ENCODE measurements at places on chromosomes 2 and 18.
A peak's percentile ranks its signal among the peaks of the same experiment; 100 is the strongest.

GRCh38 chr18:21760321-21760720 is 19.7 kb downstream of the MIB1 start:
- peak; percentile 8 for DNase-seq

DNA sequence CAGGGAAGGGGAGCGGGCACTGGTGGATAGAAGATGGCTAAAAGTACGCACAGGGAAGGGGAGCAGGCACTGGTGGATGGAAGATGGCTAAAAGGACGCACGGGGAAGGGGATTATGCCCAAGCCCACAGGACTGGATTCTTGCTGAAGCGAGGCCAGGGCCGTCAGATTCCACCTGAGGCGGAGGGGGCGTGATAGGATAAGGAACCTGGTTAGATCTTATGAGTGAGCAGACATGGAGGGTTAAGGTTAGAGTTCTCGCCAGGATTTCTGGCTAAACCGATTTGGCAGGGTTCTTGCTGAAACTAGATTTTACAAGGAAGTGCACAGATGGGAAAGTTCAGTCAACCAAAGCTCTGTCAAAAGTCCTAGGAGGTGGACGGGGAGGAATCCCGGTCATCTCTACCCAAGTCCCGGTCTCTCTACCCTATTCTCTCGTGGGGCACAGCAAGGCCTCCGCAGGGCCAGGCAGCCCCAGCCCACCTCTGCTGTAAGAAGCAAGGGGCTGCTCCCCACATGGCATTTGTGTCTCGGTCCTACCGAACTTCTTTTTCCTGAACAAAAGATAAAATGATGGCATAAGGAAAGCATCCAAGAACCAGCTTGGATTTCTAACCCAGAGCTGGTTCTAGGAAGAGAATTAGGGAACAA is 140.8 kb downstream of the PTGR3 start:
- no peak for DNase-seq

- DNase-seq: peak; percentile 99
Observed at GRCh38 chr2:11863513-11864328, 117.3 kb downstream of the LPIN1 start.

DNA sequence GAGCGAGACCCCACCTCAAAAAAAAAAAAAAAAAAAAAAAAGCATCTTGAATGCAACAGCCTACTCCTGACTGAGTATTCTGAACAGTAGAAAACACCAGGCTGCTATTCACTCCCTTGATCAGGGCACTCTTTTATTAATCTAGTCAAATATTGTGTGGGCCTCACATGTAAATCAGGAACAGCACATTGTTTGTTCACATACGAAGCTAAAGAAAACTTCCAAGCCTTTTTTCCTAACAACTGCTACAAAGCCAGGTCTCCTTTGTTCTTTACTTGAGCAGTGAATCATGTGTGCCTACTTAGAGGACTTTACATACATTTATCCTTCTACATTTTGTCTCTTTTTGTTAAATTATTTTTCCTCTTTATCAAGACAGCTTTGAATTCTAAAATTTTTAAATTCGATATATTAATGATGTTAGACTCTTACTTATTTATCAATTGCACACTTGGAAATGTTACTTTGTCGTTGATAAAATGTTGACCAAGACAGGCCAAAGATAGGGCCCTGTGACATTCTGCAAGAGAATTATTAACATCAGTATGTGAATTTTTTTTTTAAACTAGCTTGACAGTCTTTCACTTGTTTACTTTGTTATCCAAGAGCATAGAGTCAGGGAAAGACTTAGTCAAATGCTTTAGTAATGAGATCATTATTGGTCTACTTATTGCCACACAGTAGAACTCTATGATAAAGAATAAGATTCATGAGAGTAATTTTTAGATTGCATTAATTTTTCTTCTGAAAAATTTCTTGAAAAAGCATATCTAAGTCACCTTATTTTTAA is 13.2 kb downstream of the SPATS2L start:
- DNase-seq: peak; percentile 78

GRCh38 chr2:28975671-28976070 is 5.4 kb upstream of the TOGARAM2 start:
- DNase-seq: peak; percentile 32

DNA sequence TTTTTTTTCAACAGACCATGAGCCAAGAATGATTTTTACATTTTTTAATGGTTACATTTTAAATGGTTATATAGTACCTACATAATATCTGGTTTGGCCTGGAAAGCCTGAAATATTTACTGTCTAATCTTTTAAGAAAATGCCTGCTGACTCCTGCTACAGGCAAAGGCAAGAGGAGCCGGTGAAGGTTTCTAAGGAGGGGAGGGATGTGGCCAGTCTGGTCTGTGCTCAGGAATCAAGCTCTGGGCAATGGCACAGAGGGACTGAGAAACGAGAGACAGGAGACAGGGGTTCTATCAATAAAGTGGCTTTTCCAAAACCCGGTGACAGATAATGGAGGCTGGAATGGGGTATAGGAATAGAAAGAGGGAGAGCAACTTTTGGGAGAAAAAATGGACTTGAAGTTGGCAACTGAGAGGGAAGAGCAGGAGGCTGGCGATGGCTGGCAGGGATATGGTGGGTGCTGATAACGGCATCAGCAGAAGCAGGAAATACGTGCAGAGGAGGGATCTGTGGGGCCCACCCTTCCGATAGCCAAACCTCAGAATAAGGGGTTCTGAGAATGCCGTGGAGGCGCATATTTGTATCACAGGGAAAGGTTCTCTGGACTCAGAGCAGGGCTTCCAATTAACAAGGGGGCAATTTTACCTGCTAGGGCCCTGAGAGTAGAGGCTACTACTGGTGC is 64.0 kb upstream of the DNMT3A start:
- DNase-seq: no peak

GRCh38 chr18:62678847-62679485 is 36.4 kb upstream of the PHLPP1 start:
- no peak for DNase-seq

GRCh38 chr2:112831513-112831845 is 5.1 kb downstream of the IL1B start:
- DNase-seq: peak; percentile 52

DNA sequence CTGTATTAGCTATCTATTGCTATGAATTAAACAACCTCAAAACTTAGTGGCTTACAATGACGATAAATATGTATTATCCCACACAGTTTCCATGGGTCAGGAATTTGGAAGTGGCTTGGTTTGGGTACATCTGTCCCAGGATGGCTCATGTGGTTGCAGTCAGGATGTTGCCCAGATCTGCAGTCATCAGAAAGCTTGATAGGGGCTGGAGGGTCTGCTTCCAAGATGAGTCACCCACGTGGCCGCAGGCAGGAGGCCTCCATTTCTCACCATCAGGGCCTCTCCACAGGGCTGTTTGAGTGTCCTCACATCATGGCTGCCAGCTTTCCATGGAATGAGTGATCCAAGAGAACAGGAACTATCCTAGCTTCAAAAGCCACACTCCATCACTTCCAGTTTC is 46.4 kb downstream of the CHRNA1 start:
- DNase-seq: no peak

DNA sequence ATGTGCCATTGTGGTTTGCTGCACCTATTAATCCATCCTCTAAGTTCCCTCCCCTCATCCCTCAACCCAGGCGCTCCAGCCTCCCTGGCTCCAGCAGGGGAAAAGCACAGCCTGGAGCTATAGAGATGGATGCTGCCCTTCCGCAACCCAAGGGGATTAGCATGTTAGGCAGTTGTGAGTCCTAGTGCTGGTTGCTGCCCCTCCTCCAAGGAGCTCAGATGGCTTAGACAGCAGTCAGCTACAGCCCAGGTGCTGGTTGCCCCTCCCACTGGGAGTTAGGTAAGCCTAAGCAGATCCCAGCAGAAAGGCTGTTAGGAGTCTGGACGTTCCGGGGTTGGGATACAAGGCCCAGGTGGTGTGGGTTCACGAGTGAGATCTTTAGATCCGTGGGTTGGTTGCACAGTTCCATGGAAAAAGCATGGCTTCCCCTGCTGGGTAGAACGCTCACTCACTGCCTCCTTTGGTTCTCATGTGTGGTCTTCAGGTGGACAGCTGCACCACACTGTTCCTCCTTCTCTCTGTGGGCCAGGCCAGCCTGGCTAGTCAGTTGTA is 446.1 kb downstream of the ZNF804A start:
- DNase-seq: no peak

GRCh38 chr2:1028831-1029230 is 78.2 kb downstream of the SNTG2 start:
- no peak for DNase-seq

- peak; percentile 67 for DNase-seq
Observed at GRCh38 chr2:65316072-65316471, 88.4 kb downstream of the ACTR2 start.
